Forelimb muscle (tissue), 1 donor: ENCODE measurements at places on chromosomes 4 and X. TPM values are rescaled to one million over a fixed set of nuclear protein-coding genes. Genes with fewer than 3 reads are reported as not detected.
A peak's percentile ranks its signal among the peaks of the same experiment; 100 is the strongest.

- DNase-seq = no peak
These were observed 2.2 kb upstream of the CLDN2 start for GRCh38 chrX:106917830-106918500.

DNA sequence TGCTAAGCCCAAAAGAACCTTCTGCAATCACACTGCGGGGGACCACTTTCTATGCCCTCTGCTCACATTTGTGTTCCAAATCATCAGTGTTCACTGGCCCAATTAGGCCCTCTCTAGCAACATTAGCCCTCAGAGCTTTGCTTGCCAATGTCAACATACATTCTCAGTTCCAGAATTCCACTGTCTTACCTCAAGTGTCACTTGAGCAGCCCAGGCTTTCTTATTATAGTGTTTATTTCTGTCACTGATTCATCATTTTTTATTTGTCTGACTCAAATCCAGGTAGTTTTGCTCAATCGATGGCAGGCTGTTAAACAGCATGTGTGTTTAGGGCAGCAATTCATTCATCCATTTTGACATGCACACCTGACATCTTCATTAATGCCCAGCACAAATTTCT lies 291.2 kb downstream of the TEX13A start:
- no peak for DNase-seq

DNA sequence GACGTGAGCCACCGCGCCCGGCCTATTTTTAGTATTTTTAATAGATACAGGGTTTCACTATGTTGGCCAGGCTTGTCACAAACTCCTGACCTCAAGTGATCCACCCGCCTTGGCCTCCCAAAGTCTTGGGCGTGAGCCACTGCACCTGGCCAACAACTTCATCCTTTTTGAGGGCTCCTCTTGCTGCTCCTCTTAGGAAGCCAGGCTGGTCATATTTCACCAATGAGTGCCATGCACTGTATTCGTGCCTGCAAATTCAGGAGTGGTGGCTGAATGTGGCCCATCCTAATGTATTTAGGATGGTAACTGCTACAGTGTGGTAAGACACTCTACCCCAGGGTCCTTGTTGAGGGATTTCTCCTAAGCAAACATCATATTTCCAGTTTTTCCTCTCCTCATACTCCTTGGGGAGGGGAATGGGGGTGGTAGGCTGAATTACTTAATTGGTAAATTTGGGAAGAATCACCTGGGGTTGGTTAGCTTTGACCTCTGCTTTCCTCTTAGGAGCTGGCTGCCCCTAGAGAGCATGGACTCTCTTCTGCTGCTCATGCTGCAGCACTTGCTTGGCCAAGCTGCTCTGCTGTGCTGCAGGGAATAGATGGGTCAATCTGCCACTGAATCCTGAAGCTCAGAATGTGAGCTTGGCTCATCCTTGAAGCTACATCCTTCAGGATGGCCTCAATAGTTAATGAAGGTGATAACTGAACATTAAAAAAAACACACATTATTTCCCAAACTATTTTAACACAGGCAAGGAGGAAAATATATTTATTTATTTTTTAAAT lies 167.4 kb downstream of the HS3ST1 start:
- DNase-seq = no peak

GRCh38 chr4:76430519-76431388 lies 4.3 kb upstream of the SHROOM3 start:
- peak; percentile 38 for DNase-seq

- DNase-seq = no peak
These were observed 12.2 kb upstream of the TMPRSS11F start for GRCh38 chr4:68141852-68142251.

DNA sequence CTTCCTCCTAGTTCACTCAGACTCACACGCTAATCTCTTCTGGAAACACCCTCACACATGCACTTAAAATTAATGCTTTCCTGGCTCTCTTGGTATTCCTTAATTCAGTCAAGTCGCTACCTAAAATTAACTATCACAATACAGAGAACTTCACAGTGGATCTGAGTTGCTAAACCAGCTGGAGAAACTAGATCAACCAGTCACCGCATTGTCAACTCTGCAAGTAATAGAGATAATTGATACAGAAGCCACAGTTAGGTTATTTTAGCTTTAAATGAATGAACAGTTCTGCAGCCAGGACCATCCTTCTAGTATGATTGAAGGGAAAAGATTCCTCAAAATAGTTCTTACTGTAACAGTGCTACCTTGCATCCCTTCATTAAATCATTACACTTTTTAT lies 6.0 kb upstream of the TBC1D9 start:
- no peak for DNase-seq

DNA sequence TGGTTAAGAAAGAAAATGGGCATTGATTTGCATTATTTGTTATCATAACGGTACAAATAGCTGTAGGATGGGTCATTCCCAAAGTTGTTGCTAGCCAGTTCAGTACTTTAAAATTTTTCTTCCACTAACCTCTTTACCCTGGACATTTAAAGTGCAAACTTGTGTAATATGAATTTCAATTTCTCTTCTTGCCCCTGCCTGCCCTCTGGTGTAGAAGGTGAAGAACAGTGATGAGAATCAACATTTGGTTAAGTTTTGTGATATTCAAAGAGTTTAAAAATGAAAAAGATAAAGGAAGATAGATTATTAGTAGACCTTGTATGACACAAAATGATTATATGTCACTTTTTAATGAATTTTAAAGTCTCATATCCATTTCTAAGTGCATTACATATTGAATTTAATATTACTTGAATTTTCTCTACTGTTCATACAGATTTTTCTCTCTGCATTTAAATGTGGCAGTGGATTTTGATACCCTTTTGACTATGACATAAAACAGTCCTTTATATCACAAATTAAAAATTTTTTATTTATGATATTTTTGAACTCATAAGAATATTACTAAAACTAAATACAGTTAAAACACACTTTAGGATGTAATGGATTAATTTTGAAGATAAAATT lies 337.7 kb downstream of the BMPR1B start:
- DNase-seq = peak; percentile 14

GRCh38 chrX:5915783-5916182 lies 312.9 kb downstream of the NLGN4X start:
- DNase-seq = no peak

DNA sequence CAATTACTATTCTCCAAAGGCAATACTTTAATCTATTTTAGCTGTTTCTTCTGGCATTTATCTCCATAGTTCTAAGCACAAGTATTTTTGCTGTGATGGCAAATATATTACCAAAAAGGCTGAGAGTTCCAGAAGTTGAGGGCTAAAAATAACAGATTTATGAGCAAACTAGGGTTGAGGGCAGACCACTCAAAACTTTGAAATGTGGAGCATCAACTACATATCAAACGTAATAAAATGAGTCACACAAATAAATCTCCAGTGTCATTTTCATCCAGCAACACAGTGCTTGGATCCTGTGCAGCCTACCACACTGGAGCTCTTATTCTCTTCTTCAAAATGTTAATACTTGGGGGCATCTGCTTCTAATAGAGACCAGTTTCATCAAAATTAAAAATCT lies 163.9 kb downstream of the HS3ST1 start:
- no peak for DNase-seq

DNA sequence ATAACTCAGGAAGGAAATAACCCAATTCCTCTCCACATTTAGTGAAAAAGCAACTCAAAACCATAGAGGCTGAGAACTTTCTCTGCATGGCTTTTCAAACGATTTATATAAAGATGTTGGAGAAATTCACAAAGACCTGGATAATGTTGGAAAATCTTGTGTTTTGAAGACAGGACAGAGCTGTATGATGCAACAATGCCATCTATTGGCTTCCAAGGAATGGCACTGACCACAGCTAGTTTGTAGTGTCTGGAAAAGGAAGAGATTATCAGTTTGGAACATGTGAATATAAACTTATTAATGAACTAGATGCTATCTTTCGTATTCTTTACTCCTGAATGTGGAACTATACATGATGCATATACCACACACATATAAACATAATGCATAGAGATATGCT lies 503.6 kb downstream of the IL1RAPL1 start:
- no peak for DNase-seq

DNA sequence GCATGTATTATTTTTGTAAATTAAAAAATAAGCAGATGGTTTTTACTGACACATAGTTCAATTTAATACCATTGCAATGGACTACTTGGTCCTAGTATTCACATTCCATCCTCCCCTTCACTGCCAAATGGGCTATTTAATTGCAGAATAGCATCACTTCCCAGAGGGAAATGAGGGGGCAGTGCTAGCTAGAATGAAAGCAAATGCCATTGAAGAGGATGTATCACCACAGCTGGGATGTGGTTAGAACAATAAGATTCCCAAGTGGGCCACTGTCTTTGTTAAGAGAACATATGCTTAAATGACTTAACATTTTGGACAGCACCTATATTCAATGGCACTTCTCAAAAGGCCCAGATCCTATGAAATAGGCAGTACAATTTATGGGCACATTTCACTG lies 224.7 kb downstream of the RBMX2 start:
- no peak for DNase-seq

GRCh38 chr4:92551616-92552015 lies 247.8 kb downstream of the GRID2 start:
- no peak for DNase-seq

GRCh38 chr4:167987285-167987684 lies 105.1 kb upstream of the ANXA10 start:
- DNase-seq = no peak

DNA sequence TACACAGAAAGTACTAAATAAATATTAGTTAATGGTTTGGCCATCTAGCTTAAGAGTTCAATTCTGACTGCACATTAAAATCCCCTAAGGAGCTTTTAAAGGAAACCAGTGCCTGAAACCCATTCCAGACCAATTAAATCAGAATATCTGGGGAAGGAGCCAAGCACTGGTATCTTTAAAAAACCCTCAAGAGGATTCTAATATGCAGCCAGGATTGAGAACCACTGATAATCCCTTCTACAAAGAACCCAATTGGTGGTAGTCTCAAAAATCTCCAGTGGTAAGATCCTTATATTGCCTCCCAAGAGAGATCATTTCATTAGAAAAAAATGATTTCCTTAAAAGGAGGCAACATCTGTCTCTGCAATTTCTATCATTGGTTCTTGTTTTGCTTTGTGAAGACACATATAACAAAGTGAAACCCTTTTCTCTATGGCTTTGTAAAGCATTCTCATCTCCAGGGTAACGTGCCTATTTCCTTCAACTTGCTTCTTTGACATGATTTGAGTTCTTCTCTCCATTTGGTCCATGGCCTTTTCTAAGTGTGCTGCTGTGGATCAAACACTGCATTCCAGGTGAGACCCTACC lies 3.5 kb downstream of the GPR34 start:
- DNase-seq = no peak

DNA sequence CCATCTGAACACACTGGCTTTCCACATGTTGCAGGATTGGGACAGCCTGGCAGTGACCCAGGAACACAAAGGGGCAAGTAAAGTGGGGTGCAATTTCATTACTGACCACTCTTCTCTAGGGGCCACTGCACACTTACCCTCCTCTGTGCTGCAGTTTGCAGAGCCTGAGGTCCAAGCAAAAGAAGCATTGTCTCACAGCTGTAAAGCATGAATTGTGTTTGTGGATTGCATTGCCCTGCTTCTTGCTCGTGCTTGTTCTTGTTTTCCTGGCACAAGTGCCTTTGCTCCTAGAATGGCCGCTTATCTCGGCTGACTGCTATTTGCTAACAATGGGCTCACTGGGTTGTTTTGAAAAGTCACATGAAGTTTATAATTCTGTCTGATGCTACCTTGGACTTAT lies 209.1 kb upstream of the JADE1 start:
- no peak for DNase-seq

DNA sequence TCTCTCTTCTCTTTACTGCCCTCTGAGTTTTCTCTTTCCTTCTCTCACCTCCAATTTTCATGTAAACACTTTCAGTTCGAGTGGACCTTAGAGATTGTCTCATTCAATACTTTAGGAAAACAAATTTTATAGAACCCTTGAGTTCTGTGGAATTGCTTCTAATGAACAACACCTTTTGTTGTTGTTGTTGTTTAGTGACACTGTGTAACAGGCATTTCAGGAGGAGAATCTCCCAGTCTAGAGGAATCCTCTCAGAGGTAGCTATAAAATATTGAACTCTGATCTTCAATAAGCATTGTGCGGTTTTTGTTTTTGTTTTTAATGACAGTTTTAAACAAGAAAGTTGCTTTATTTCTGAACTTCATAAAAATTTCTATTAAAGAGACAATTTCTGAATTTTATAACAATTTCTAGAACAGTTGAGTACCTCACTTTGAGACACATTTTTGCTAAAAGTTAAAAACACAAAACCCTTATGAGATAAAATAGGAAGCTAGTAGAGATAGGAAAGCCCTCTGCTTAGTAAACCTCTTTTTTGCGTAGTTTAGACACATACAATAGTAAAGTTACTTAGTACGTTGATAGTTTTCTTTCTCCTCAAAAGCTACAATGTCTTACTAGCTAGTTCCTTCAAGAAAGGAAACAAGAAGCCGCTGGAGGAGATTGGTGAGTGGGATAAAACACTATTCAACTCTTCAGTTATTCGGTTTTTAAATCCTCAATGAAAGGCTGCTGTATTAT lies 38.8 kb downstream of the CLCN3 start:
- no peak for DNase-seq

GRCh38 chrX:19129694-19130093 lies 7.4 kb upstream of the ADGRG2 start:
- DNase-seq = no peak

DNA sequence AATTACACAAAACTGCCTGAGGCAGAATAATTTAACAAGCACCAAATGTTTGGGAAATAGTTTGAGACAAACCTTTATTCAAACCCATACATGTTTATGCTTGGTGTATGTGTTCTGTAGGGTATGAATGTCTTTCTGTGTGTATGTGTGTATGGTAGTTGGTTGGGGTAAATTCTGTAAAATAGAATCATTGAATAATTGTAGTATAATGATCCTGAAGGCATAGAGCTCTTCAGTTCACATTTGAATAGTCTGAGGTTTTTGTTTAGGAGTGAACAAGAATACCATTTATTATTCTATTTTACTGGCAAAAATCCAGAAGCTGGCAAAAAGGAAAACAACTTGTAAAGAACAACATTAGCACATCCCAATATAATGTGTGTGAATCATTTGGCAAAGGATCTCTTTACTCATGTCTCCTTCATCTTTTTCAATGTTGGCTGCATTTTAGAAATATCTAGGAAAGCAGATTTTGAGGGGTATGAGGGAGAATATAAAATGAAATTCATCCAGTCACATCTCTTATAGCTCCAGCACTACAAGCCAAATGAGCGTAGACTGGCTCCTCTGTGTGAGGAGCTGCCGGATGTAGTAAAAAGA lies 360.0 kb downstream of the CHIC1 start:
- DNase-seq = no peak

The PFKFB1 gene
- polyA plus RNA-seq = 0.82 TPM

The DGKK gene
- polyA plus RNA-seq = not detected

The SMIM10 gene
- polyA plus RNA-seq = 12.7 TPM

The COX7B2 gene
- polyA plus RNA-seq = not detected

The C4orf17 gene
- 0.20 TPM for polyA plus RNA-seq

The MAGEC2 gene
- polyA plus RNA-seq = not detected

The PLXNB3 gene
- 2.3 TPM for polyA plus RNA-seq

The GUCY1A1 gene
- 11.1 TPM for polyA plus RNA-seq

The TMEM131L gene
- 46.6 TPM for polyA plus RNA-seq

The SPP1 gene
- polyA plus RNA-seq = 85.1 TPM

The S100G gene
- polyA plus RNA-seq = not detected

The KIAA1210 gene
- polyA plus RNA-seq = 0.24 TPM
